ENCODE measurements at places on chromosomes 16 and 17. TPM values are rescaled to one million over a fixed set of nuclear protein-coding genes. Genes with fewer than 3 reads are reported as not detected.

The DDX28 gene
- polyA plus RNA-seq, result 6.4 TPM

- peak overlapping the region; percentile 59 for H3K27ac ChIP-seq
- peaks cover 11% of the 10 kb centered on the region for H3K4me1 ChIP-seq
- H3K36me3 ChIP-seq, result peaks cover 2% of the 10 kb centered on the region
- H3K4me3 ChIP-seq, result peak overlapping the region; percentile 86
- H3K27me3 ChIP-seq, result no peaks in the 10 kb centered on the region
These were observed 505 bp upstream of the COG1 start for GRCh38 chr17:73192206-73192893.

The TBC1D28 gene
- not detected for polyA plus RNA-seq

DNA sequence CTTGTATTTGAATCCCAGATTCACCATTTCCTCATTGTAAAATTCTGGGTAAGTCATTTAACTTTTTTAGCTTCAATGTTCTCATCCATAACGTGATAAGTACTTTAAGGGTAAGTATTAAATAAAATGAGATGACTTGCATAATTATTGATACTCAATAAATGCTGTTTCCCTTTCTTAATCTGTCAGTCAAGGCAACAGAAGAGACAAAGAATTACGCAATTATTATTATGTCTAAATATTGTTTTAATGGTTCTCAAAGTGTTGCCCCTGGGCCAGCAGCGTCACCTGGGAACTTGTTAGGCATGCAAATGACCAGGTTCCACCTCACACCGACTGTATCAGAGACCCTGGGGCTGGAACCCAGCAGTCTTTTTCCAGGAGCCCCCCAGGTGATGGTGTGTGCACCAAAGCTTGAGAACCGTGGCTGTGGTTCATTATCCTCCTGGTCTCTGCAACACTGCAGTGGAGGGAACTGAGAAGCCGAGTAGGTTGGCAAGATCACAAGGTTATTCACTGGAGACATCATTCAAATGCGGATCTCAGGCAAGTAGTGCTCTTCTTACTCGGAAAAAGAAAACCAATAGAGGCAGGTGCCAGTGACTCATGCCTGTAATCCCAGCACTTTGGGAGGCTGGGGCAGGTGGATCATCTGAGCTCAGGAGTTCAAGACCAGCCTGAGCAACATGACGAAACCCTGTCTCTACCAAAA lies 43.5 kb downstream of the LYRM9 start:
- H3K36me3 ChIP-seq, result no peaks in the 10 kb centered on the region
- H3K4me1 ChIP-seq, result peaks cover 15% of the 10 kb centered on the region
- no peak for DNase-seq
- H3K4me3 ChIP-seq, result no peak overlapping the region
- H3K27ac ChIP-seq, result no peak overlapping the region

DNA sequence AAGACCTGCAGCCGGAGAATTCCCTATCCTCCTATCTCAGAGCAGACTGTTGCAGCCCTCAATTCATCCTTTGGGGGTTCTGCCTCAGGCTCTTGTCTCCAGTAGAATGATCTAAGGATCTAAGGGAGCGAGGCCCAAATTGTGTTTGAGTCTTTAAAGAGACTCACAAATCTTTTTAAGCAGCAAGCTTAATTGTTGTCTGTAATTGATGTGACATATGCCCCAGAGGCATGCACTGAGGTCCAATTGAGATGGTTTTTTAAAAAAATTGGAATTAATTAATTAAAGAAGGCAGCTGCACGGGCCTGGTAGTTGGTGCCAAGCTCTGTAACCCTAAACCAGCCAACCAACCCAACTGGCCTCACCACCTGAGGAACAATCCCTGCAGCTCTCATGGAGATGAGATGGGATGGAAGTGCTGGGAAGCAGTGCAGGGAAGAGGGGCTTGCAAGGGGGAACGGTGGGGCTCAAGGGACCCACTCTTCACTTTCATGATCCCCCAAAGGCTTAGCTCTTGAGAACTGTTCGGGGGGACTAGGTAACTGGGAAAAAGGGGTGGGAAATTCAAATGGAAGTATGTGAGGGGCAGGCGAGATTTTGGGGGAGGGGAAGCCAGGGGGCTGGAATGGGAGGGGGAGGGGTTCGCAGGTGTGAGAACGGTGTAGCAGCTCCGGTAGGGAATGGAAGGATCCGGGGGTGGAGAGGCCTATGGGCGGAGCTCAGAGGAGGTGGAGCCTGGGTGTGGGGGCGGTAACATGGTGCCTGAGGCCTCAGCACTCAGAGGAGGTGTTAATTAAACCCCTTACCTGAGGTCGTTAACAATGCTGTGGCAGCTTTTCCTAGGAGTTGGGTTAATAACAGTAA lies 9.2 kb upstream of the ZNF652 start:
- no peak for DNase-seq
- no peak overlapping the region for H3K4me3 ChIP-seq
- peak overlapping the region; percentile 2 for H3K27ac ChIP-seq
- no peaks in the 10 kb centered on the region for H3K36me3 ChIP-seq
- H3K4me1 ChIP-seq, result peaks cover 41% of the 10 kb centered on the region

DNA sequence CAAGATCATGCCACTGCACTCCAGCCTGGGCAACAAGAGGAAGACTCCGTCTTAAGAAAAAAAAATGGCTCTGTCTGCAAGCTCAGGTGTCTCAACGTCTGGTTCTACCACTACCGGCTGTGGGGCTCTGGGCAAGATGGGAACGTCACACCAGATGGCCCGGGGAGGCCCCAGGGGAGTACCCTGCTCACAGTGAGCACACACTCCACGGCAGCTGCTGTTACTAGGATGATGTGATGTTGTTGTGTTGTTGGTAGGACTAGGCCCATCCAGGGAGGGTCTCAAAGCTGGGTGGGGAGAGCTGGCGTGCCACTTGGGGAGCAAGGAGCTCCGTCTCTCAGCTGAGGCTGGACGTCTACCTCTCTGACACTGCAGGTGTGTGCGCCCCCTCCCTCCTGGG lies 9.4 kb upstream of the NPTX1 start:
- H3K27ac ChIP-seq, result no peak overlapping the region
- peak; percentile 60 for DNase-seq
- H3K4me1 ChIP-seq, result peaks cover 5% of the 10 kb centered on the region
- peaks cover 32% of the 10 kb centered on the region for H3K27me3 ChIP-seq

DNA sequence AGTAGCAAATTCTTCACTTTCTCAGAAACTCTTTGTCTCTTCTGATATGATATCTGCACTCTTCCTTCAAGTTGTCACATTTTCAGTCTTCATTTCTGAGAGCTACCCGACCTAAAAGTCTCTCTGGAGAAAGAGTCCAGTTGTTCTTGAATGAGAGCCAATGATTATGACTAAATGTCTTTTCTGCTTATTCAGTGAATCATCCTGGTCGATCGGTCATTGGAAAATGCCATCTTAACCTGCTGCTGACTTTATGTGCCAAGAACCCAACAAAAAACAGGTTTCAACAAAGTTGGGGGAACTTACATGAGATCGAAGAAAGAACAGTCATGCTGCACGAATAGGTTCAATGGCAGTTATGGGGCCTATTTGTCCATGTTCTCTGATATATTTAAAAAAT lies 15.9 kb downstream of the SOX9 start:
- no peak overlapping the region for H3K4me3 ChIP-seq
- DNase-seq, result no peak
- H3K27me3 ChIP-seq, result no peaks in the 10 kb centered on the region
- no peaks in the 10 kb centered on the region for H3K4me1 ChIP-seq

GRCh38 chr17:10050597-10051101 lies 145.6 kb upstream of the RCVRN start:
- H3K4me3 ChIP-seq, result no peak overlapping the region
- DNase-seq, result peak; percentile 27
- no peaks in the 10 kb centered on the region for H3K27me3 ChIP-seq
- no peak overlapping the region for H3K27ac ChIP-seq
- no peaks in the 10 kb centered on the region for H3K36me3 ChIP-seq

The TEX14 gene
- 0.10 TPM for polyA plus RNA-seq

DNA sequence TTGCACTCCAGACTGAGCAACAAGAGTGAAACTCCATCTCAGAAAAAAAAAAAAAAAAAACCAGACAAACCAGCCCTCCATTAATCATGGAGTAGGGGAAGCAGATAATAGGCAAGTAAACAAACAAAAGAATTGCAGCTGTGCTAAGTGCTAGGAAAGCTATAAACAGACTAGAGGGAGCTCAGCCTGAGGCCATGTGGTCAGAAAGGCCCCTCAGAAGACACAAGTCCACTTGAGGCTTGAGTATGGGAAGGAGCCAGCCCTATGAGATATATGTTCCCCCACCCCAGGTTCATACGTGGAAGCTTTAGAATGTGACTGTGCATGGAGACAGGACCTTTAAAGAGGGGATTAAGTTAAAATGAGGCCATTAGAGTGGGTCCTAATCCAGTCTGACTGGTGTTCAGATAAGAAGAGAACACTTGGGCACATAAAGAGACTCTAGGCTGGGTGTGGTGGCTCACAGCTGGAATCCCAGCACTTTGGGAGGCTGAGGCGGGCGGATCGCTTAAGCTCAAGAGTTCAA lies 132.6 kb upstream of the NOL11 start:
- DNase-seq, result no peak
- H3K27me3 ChIP-seq, result no peaks in the 10 kb centered on the region
- H3K27ac ChIP-seq, result no peak overlapping the region
- H3K4me3 ChIP-seq, result no peak overlapping the region
- no peaks in the 10 kb centered on the region for H3K36me3 ChIP-seq

DNA sequence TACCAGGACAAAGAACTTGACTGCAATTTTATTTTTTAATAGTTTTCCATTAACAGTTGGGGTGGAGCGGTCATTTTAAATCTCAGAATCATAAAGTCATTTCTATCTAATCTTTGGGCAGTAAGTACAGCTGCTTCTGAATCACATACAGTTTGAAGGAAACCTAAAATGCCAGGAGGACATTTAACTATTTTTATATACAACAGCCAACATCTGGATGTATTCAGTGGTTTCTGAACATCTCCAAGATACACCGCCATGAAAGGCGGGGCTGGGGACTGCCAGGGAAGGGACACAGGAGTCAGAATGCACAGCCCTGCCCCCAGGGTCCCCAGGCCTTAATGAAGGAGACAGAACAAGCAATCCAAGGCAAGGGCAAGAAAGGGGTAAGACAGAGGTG lies 392.3 kb downstream of the SLC39A11 start:
- no peaks in the 10 kb centered on the region for H3K27me3 ChIP-seq
- no peak for DNase-seq
- no peaks in the 10 kb centered on the region for H3K36me3 ChIP-seq
- no peak overlapping the region for H3K27ac ChIP-seq
- no peak overlapping the region for H3K4me3 ChIP-seq
- H3K4me1 ChIP-seq, result no peaks in the 10 kb centered on the region

The CDH8 gene
- polyA plus RNA-seq, result not detected

DNA sequence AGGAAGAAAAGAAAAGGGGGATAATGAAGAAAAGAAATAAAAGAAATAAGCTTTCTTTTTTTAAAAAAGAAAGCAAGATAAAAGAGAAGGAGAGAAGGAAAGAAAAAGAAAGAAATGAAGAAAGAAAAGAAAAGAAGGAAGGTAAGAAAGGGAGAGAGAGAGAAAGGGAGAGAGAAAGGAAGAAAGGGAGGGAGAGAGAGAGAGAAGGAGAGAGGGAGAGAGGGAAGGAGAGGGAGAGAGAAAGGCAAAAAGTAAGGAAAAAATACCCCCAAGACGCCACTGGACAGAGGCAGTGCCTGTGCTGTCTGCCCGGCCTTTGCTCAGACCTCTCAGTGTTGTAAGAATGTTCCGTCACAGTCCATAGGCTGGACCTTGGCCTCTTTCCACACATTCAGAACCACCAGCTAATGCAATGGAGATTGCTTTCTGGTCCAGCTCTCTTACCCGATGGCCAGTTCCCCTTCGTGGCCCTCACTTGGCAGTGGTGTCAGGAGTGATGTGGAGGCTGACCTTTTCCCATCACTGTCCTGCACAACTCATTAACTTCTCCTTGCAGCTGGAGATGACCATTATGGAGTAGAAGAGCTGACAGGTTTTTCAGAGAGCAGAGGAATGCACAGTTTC lies 14.3 kb upstream of the HNF1B start:
- no peak overlapping the region for H3K4me3 ChIP-seq
- peaks cover 6% of the 10 kb centered on the region for H3K27me3 ChIP-seq
- no peaks in the 10 kb centered on the region for H3K4me1 ChIP-seq
- no peak overlapping the region for H3K27ac ChIP-seq

The SEC14L5 gene
- polyA plus RNA-seq, result not detected

GRCh38 chr17:43868226-43868994 lies 21.4 kb downstream of the CD300LG start:
- DNase-seq, result no peak
- H3K27me3 ChIP-seq, result peaks cover 3% of the 10 kb centered on the region
- no peak overlapping the region for H3K27ac ChIP-seq
- H3K4me1 ChIP-seq, result no peaks in the 10 kb centered on the region

- no peak overlapping the region for H3K4me3 ChIP-seq
- no peaks in the 10 kb centered on the region for H3K36me3 ChIP-seq
- no peaks in the 10 kb centered on the region for H3K27me3 ChIP-seq
- no peak for DNase-seq
- no peaks in the 10 kb centered on the region for H3K4me1 ChIP-seq
These were observed 9.8 kb upstream of the TMEM92 start for GRCh38 chr17:50264263-50265113.

DNA sequence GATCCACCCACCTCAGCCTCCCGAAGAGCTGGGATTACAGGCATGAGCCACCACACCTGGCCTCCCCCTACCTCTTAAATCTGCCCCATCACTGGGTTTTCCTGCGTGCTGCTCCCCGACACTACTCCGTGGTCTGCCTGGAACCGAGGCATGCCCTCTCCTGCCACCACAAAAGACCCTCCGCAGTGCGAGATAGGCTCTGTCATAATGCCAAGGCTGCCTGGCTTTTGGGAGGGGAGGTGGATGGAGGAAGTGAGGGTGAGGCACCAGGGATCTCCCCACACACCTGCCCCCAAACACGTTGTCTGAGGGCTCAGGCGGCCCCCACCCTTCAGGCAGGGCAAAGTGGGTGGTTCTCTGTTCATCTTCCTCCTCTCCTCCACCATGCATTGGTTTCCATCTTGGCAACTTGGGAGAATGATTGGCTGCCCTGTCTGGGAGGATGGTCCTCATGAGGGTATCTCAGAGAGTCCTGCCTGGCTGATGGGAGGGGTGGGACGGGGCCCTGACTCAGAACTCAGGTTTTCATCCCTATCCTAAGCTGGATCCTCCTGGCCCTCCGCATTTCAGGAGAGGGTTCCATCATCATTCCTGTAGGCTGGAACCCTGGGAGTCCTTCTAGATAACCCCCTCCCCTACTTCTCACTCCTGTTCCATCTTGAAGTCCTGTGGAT lies 23.2 kb downstream of the IGFBP4 start:
- H3K27ac ChIP-seq, result no peak overlapping the region
- peaks cover 2% of the 10 kb centered on the region for H3K27me3 ChIP-seq
- H3K4me1 ChIP-seq, result no peaks in the 10 kb centered on the region
- H3K4me3 ChIP-seq, result no peak overlapping the region

DNA sequence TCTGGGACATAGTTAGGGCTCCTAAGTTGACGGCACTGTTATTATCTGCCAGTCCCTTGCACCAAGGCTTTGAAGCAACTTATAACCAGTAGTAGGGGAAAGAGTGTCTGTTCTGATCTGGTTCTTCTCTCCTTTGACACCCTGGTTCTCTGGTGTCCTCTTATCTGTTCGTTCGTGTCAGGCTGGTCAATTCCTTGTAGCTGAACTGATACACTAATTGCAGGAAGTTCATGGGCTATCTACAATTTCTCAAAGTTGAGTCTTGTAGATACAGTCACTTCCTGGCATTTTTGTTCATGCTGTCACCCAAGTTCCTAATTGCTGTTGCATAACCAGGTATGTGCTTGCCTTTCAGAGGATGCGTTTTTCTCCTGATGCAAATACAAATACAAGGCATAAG lies 17.3 kb upstream of the MYO1D start:
- H3K27me3 ChIP-seq, result no peaks in the 10 kb centered on the region
- no peak for DNase-seq
- no peaks in the 10 kb centered on the region for H3K4me1 ChIP-seq
- H3K36me3 ChIP-seq, result no peaks in the 10 kb centered on the region
